Activated naive CD4-positive, alpha-beta T cell treated with anti-CD3 and anti-CD28 coated beads, Interleukin-2, amount 50 U/mL, for 16 hours (primary cell): ENCODE measurements at places on chromosomes 5 and 9.

GRCh38 chr9:111360881-111361280 is 30.9 kb upstream of the OR2K2 start:
- no peak for DNase-seq

DNA sequence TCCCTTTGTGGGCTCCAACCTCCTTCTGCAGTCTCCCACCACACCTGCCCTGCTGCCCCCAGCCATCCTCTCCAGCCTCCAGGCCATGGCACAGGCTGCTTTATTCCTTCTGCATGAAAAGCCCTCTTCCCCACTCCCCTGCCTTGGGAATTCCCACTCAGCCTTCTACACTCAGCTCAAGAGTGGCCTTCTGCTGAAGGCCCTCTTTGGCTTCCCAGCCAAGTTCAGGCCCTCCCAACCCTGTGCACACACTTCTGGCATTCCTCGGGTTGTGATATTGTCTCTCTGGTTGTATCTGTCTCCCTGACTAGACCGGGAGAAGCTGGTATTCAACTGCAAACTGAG is 5.7 kb downstream of the SHB start:
- no peak for DNase-seq

DNA sequence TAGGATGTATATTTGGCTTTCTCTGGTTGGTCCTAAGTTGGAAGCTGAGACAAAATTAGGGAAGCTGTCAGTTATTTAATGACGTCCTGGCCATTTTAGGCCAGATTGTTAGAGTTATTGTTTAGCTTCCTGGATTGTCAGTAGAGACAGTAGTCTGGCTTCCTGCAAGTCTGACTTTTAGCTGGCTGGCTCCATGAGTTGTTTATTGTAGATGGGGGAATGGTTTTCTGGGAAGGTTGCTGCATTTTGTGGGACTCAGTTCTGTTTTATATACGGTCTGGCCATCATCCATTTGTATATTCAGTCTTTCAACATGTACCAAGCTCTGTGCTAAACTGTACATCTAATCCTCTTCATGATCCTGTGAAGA is 68.3 kb downstream of the SGCD start:
- no peak for DNase-seq

- DNase-seq: no peak
These were observed 4.6 kb downstream of the ARHGEF37 start for GRCh38 chr5:149585910-149586309.

DNA sequence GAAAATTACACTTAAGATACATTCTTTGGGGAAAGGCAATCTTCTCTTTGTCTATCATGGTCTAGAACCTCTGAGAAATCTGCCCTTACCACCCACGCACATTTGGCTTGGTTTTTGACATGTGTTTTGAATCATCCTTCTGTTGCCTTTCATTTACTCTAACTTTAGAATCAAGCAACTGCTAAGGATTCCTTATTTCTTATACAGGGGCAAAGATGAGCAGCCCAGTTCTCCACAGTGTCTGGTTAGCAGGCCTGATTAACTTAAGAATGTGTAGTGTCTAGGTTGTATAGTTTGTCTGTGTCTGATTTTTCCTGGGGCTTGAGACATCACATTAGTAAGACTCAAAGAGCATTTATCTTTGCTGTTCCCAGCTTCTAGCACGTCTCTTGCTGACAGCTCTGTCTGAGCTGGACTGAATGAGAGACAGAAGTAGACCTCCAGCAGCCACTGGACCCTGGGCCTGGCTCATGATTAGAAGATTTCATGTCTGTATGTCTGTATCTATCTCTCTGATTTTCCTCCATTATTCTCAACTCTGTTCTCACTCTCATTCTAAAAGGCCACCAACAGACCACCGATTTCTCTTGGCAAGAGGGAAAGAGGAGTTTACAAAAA is 31.8 kb upstream of the PCA3 start:
- DNase-seq: no peak

DNA sequence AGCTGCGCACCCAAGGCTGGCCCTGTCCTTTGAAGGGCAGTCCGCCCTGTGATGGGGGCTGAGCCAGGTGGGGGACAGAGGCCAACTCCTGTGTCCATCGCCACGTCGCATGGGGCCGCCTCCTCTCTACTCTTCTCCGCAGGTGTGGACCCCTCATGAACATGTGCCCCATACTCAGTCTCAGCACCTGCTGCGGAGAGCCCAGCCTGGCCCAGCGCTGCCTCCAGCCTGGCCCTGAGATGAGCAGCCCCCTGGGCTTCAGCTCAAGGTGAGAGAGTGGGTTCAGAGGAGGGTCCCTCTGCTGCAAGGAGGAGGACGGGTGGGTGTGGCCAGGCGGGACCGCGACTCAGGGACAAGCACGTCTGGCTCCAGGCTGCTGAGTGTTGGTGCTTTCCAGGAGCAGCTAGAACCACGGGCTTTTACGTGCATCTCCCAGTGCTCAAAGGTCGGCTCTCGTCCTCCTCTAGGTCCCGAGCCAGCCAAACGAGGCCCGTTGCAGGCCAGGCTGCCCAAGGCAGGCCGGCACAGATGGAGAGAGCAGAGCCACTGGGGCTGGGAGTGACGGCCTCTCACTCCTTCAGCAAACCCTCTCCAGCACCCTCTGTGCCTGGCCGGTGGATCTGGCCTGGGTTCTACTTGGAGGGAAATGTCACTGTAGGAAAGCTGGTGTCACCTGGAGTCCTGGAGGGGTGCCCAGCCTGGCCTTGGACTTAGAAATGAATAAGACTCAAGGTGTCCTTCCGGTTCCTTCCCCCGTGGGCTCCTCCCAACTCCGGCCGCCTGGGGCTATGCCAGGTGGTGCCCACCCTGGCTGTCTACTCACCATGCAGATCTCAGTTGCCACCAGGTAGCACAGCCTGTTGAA is 48.9 kb upstream of the RNF130 start:
- DNase-seq: no peak

DNA sequence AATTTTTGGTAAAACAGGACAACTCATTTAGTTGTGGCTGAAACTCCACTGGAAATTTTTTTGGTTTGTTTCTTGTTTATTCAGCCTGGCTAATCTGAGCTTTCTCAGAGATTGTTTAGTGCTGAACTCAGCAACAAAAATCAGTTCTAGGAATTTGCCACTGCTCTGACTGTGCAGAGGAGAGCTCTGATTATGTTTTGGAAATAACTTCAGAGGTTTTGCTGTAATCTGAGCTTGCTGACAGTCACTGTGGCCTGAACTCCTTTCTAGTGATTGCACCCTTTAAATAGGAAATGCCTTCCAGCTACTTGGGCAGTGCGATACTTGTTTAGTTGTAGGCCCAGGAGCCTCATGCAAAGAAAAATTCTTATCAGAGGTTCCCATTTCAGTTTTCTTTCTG is 60.2 kb downstream of the OSTF1 start:
- DNase-seq: no peak

DNA sequence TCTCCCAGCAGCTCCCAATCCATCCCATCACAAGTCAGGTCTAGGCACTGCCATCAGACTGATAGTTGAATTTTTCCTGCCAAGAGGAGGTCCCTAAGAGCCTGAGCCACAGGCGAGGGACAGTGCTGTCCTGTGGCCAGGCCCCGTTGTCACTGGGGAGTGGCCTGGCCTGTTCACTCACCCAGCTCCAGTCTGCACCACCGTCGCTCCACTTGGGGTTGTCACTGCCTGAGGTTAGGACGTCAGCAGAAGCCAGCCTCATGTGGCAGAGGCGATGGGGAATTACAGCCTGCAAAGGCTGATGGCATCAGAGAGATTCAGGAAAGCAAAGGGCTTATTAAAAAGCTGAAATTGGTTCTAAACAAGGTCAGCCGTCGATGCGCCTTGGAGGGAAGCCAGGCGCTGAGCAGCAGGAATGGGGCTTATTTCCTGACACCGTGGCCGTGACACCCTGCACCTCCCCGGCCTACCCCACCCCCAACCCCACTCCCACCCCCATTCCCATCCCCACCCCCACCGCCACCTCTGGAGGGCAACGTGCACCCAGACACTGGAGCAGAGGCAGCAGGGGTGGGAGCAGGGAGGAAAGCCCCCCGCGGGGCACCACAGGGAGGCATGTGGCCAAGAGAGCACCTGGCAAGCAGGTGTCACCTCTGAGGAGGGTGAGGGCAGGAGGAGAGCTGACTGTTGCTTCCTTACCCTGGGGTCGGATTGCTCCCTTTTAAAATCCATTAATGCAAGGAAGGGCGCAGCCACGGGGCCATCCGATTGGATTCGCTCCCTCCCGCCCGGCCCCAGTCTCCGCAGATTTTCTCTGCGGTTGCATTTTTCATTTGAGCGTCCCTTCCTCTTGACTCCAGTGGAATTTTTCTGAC is 3.1 kb upstream of the DBH start:
- no peak for DNase-seq

- DNase-seq: no peak
These were observed 55.8 kb downstream of the FBXO4 start for GRCh38 chr5:41980870-41981269.

DNA sequence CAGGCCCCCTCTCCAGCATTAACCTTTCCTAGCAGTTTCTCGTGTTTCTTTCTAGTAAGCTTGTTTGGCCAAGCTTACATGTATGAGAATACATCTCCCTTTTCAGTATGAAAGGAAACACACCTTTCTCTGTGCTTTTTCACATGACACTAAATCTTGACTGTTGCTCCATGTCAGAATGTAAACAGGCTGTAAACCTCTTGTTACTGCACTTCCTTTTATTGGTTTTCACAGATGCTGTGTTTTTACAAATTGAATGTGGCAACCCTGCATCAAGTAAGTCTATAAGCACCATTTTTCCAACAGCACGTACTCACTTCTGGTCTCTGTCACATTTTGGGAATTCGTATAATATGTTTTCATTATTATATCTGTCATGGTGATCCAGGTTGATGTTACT is 2.2 kb upstream of the CANX start:
- no peak for DNase-seq

DNA sequence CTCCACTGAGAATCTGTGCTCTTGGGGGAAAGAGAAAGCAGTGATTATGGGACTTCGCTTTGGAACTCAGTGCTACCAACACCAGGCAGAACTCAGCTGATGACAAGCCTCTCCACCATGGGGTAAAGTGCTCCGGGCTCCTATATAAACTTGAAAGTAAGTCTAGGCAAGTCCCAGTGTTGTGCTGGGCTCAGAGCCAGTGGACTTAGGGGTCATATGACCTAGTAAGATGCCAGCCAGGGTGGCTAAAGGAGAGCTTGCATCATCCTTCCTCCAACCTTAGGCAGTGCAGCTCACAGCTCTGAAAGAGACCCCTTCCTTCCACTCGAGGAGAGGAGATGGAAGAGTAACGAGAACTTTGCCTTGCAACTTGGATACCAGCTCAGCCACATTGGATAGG is 35.1 kb upstream of the FREM1 start:
- no peak for DNase-seq

DNA sequence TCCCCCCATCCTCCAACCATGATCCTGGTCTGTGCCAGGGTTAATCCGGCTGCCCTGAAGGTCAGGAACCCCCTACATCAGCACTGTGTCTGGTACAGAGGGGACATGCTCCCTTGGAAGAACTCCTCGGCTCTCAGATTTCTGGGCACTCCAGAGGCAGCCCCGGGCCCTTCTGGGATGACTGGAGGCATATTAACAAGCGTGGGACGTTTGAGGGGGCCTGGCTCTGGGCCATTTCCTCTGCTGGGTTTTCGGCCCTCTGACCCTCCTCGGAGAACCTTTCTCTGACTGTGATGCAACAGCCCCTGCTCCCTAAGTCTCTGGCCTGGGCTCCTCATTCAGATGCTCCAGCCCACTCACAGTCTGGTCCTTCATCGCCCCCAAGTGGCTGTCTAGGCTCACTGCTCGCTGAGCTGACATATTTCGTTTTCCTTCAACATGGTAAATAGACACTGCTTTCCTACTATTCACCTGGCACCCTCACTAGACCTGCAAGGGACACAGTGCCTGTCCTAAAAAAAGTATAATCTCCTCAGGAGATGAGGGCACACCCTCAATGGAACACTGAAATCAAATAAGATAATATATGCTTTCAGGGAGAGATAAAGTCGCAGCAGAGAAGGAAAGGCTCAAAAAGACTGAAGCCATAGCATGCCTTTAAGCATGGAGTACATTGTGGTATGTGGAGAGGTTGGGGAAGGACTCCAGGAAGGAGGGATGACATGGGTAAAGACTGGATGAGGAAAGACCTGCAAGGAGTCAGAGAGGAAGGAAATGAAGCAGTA is 404.7 kb upstream of the TRPC7 start:
- no peak for DNase-seq

- DNase-seq: no peak
These were observed 9.1 kb upstream of the RFK start for GRCh38 chr9:76403352-76403751.

GRCh38 chr5:6505783-6506557 is 57.3 kb downstream of the UBE2QL1 start:
- DNase-seq: no peak

DNA sequence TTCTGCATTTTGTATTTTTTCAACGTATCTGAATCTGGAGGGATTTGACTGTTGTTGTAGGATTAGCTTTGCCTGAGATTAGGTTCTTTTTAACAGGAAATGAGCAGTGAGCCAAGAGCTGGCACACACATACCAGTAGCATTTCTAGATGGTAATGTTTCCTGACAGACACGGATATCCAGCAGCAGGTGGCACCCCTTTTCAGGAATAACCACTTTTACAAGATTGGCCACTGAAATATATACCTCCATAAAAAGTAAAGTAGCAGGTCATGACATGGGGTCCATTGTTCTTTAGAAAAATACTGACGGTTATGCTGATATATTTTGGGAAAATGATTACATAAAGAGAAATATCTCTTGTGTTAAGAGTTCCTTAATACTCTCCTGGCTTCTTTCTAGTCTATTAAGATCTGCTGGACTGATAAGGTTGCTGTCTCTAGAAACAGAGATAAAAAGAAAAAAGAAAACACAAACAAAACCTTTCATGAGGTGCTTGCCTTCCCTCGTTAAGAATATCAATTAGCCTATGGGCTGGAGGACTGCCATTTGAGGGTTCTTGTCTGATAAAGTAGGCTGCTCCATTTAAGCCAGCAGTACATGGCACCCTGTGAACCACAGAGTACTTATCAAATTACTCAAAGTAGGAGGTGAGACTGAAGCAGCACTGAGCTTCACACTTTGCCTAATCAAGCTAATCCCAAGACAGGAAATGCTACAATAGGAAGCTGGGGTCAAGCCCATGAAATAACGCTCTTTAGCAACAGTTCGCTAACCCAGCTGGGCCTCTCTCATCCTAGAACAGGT is 101.6 kb upstream of the PCA3 start:
- DNase-seq: no peak

- no peak for DNase-seq
These were observed 503 bp upstream of the GDNF start for GRCh38 chr5:37840053-37841034.
